CD14-positive monocyte (primary cell): ENCODE measurements at places on chromosomes 16 and 17.

DNA sequence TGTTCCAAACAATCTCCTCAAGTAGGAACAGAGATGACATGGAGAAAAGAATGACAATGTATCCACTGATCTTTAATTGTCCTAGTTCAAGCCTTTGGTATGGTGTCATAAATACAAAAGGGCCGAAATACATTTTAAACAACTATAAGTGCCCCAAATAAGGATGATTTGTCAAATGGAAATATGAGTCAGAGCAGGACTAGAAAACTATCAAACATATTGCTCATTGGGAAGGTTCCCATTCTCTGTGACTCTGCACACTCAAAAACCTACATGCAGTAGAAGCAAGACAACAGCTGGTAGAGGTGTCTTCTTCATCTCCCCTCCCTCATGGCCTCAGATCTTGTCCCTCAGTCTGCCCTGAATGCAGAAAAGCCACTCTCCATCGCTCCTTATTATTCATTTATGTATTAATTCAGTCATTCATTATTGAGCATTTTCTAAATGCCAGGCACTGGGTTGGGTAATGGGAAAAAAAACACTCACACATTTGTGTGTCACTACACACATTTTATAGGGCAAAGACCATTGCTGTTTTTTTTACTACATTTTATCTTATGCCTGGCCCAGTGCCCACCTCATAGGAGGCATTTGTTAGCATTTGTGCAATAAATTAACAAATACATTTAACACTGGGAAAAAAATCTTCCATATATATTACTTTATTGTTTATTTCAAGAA, 10.1 kb downstream of the CA10 start:
- DNase-seq: no peak

DNA sequence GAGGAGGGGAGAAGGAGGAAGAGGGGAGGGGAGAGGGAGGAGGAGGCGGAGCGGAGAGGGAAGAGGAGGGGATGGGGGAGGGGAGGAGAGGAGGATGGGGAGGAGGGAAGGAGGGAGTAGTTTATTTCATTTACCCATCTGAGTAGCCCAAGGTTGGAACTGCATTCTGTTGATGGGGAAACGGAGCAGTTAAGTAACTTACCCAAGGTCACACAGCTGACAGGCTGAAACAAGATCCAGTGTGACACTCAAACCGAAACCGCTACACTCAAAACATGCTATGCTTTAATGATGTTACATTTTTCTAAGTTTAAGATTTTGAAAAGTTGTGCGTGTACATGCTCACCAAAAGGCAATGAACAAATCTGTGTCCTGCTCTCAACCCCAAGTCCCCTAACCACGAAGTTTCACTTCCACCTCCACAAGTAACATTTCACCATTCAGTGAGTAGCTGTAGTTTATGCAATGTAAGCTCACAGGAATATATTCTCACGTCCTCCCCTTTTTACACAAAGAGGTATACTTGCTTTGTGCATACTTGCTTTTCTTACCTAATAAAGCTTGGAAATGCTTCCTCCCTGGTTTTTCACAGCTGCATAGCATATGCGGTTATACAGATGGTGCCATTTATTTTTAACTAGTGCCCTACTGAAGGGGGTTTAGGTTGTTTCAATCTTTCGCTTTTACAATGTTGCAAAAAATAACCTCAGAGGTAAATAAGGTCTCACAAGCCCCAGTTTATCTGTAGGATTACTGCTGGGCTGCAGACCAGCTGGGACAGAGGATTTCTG, 275.3 kb downstream of the PARN start:
- peak; percentile 92 for DNase-seq

GRCh38 chr17:57806167-57806830, 43.5 kb downstream of the MRPS23 start:
- DNase-seq: no peak

DNA sequence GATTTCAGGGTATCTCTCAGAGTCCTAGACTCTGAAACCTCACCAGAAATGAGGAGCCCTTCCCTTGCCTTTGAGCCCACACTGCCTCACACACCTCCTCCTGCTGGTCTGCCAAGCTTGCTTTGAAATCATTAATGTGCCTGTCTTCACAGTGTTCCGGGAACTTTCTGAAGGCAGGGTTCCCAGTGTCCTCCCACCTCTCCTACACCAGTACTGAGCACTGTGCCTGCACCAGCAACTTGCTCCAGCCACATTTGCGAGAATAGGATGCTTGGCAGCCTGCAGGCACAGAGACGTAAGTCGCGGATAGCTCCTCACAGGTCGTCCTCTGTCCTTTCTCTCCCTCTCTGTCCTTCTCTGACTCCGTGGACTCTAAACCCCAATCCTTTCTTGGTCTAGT, 408.4 kb upstream of the EEF2KMT start:
- no peak for DNase-seq

DNA sequence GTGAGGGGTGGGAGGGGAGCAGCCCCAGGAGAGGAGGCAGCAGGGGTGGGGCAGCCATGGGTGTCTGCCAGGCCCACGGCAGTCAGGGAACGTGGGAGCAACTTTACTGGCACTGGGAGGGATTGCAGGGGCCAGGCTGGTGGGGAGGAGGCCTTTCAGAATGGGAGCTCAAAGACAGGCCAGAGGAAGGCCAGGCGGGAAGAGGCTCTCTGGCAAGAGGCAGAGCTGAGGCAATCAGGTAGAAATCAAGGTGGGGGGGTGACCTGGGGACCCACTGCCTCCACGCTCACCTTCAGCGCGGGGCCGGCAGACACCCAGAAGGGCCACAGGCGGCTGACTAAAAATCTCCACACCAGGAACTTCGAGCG, 11.9 kb upstream of the GSE1 start:
- DNase-seq: no peak

DNA sequence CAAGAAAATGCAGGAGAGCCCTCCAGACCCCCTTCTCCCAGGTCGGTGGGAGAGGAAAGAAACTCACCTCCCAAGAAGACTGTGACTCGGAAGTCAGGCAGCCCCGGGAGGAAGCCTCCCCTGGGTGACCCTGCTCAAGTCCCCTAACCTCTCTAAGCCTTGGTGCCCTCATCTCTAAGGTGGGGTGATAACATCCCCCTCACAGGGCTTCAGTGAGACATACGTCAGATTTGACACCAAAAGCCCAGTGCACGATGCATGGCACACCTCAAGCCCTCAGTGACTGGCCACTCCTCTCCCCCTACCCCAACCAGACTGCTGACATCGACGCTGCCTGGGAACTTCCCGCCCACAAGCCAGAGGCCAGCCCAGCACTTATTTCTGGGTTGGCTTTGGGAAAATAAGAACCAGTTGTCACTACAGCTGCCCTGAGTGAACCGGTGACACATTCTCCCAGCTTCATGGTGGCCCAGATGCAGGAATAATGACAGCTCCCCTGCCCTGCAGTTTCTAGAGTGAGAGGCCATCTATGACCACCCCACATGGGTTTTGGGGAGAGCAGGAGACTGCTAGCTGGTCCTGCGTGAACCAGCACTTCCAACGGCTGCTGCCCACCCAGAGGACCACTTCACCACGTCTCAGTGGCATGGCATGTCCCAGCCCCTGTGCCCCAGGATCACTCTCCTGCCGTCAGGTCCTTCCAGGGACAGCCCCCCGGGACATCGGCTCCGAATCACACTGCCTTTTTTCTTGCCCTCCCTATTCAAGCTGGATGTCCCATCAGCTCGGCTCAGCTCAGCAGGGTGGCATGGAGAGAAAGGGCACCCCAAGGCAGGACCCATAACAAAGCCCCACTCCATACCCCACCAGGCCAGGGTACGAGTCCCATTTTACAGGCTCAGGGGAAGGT, 9.5 kb downstream of the KNOP1 start:
- DNase-seq: no peak

DNA sequence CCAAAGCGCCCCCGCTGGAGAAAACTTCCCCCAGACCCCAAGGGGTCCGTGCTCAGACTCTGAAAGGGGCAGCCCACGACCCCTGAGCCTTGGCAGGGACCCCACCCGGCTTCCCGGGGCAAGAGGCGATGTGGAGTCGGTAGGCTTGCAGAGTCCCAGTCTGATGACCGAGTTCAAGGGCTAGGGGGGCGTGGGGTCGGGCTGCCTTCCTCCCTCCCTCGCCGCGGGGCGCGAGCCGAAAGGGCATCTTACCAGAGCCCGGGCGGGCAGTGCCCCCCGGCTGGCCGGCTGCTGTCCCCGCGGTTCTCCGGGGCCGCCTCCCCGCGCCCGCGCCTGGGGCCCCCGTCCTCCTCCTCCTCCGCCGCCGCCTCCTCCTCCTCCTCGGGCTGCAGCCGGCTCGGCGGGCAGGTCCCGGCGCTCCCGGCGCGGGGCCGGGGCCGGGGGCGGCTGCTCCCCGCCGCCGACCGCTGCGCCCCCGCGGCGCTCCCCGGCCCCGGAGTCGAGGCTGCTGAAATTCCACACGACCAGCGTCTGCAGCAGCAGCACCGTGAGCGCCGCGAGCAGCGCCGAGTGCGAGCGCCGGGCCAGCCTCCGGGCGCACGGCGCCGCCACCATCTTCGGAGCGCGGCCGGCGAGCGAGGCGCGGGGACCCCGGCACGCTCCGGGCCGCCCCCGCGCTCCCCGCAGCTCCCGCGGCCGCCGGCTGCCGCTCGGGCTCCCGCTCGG, 415 bp downstream of the XYLT1 start:
- no peak for DNase-seq

- no peak for DNase-seq
Observed at GRCh38 chr16:26041952-26042668, 350.4 kb downstream of the HS3ST4 start.

GRCh38 chr17:67360880-67361279, 5.5 kb downstream of the PSMD12 start:
- peak; percentile 20 for DNase-seq

- DNase-seq: peak; percentile 5
Observed at GRCh38 chr16:89200124-89200849, at the start of gene SLC22A31. Gene SLC22A31, minus strand, starts transcription at chr16:89200537. Its CDS starts 36 bp downstream, at chr16:89200501.

GRCh38 chr17:81480140-81481072, 32.2 kb downstream of the ACTG1 start:
- DNase-seq: no peak

- no peak for DNase-seq
Observed at GRCh38 chr17:81111066-81111465, 54.2 kb upstream of the PVALEF start.

DNA sequence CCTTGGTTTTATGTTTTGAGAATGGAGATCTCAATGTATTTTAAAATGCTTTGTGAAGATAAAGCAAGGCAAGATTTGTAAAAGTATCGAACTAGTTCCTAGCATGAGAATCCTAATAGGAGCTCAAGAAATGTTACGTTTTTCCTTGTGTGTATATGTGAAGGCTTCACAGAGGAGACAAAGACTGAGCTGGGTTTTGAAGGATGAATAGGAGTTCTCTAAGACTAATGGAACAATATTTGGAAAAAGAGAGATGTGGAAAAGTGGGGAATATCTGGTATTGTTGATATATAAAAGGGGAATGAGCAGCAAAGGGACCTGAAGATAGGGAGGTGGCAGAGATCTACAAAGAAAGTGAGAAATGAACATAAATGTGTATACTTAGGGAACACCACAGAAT, 127.4 kb downstream of the SNX11 start:
- DNase-seq: no peak

DNA sequence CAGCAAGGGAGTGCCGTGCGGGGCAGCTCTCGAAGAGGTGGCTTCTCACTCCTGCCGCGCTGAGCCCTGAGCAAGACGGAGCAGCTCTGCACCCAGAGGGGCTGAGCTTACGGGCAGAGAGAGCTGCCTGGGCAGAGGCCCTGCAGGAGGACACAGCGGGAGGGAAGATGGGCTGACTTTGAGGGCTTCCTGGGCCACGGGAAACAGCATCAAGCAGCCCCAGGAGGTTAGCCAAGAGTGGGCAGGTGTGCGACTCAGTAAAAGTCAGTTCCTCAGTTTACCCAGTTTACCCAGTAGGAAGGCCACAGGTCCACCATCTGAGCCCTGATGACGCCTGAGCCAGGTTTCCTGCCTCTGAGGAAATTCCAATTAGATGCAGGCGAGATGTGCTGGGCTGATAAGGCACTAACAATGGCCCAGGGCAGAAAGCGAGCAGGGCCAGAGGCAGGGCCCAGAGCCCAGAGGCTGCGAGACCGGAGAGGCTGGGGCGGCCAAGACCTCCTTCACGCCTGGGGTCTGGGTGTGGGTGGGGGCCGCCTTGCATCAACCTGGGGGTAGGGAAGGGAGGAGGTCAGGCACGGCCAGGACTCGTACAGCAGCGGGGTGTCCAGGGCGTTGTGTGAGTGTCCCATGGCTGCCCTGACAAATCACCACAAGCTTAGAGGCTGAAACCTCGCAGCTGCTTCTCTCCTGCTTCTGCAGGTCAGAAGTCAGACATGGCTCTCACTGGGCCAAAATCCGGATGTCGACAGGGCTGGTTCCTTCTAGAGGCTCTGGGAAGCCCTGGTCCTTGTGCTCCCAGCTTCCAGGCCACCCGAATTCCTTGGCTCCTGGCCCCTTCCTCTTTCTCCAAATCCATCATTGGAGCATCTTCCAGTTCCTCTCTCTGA, 32.0 kb upstream of the CIBAR2 start:
- no peak for DNase-seq

DNA sequence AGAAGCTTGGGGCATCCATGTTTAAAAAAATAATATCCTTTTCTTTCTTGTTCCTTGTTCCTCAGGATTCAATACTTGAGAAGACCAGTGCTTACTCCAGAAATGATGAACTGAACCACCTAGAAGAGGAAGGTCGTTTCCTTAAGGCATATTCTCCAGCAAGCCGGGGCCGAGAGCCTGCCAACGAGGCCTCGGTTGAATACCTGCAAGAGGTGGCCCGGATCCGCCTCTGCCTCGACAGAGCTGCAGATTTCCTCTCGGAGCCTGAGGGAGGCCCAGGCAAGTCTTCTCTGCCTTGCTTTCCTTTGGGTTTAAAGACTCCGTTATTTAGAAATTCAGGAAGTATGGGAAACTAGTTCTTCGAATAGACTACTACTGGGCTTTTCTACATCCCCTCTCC, 42.5 kb upstream of the ENDOV start:
- no peak for DNase-seq

DNA sequence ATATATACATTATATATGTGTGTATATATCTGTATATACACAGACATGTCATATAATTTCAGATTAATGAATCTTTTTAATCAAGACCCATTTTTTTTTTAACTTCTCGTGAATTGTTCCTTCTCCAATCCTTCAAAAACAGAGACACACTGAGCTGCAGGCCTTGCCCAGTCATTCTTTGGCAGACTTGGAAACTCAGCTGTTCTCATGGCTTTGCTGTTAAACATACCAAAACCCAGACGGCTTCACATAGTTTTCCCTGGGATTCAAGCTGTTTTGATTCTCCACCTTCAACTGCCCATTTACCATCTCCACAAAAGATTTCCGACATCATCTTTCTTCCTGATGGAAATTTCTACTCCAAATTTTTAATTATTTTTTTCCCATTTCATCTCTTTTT, 148.7 kb downstream of the KCNJ2 start:
- DNase-seq: no peak

GRCh38 chr16:72838951-72839350, 209.0 kb downstream of the ZFHX3 start:
- no peak for DNase-seq
